Astrocyte of the spinal cord (primary cell): ENCODE measurements at places on chromosomes 11 and 22.

DNA sequence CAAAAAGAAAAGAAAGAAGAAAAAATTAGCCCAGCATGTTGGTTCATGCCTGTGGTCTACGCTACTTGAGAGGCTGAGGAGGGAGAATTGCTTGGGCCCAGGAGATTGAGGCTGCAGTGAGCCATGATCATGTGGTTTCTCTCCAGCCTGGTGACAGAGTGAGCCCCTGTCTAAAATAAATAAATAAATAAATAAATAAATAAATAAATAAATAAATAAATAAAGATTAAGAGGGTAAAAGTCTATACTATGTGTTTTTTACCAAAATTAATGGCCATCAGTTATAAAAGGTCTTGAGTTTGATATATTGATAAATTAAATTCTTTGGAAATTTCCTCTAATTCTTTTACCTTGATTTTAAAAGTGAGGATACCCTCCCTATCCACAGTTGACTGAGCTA lies 25.2 kb upstream of the DEPDC7 start:
- no peak for DNase-seq

- DNase-seq, result no peak
Measured at GRCh38 chr22:47093720-47094119, 331.3 kb downstream of the TBC1D22A start.

DNA sequence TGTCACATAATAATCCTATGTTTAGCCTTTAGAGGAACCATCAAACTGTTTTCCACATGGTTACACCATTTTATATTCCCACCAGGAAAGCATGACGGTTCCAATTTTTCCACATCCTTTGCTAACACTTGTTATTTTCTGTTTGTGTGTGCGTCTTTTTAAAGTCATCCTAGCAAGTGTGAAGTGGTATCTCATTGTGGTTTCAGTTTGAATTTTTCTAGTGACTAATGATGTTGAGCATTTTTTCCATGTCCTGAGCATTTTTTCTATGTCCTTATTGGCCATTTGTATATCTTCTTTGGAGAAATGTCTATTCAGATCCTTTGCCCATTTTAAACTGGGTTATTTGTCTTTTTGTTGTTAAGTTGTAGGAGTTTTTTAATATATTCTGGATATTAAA lies 53.7 kb upstream of the DEPDC7 start:
- DNase-seq, result peak; percentile 14

GRCh38 chr22:34129691-34130486 lies 209.6 kb upstream of the LARGE1 start:
- no peak for DNase-seq

DNA sequence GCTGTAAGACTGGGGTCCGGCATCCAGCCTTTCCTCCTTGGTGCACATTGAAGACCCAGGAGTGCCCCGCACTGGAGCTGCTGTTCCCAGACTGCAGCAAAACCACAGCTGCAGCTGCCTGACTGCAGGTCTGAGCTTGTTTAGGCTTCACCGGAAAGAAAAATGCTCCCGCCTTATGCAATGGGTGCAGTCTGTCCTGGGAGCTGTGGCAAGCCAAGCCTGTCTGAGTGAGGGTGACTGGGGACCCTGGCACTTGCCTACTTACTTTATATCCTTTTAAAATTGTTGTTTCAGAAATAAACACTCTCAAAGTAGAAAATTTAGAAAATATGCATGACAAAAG lies 23.3 kb upstream of the CD44 start:
- DNase-seq, result no peak

DNA sequence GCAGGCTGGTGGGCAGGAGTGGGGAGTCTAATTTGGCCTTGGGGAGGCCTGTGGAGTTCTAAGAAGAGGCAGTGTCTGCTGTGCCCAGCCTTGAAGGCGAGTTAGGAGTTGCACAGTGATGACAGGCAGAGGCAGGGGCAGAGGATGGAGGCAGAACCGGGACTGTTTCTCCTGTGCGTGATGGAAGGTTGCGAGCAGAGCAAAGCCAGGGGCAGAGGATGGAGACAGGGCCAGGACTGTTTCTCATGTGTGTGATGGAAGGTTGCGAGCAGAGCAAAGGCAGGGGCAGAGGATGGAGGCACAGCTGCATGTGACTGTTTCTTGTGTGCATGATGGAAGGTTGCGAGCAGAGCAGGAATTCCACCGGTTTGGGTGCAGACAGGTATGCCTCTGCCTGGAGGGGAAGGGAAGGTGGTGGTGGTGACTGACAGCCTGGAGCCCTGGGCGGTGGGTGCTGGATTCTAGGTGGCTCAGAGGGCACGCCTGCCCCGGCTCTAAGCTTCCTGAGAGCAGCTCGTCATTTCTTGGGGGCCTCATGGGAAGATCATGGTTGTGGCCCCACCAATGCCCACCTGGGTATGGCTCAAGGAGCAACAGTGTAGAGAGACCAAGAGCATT lies 8.7 kb downstream of the B4GALNT4 start:
- no peak for DNase-seq

- no peak for DNase-seq
Measured at GRCh38 chr22:39943953-39944872, 16.0 kb upstream of the TMA7B start.

DNA sequence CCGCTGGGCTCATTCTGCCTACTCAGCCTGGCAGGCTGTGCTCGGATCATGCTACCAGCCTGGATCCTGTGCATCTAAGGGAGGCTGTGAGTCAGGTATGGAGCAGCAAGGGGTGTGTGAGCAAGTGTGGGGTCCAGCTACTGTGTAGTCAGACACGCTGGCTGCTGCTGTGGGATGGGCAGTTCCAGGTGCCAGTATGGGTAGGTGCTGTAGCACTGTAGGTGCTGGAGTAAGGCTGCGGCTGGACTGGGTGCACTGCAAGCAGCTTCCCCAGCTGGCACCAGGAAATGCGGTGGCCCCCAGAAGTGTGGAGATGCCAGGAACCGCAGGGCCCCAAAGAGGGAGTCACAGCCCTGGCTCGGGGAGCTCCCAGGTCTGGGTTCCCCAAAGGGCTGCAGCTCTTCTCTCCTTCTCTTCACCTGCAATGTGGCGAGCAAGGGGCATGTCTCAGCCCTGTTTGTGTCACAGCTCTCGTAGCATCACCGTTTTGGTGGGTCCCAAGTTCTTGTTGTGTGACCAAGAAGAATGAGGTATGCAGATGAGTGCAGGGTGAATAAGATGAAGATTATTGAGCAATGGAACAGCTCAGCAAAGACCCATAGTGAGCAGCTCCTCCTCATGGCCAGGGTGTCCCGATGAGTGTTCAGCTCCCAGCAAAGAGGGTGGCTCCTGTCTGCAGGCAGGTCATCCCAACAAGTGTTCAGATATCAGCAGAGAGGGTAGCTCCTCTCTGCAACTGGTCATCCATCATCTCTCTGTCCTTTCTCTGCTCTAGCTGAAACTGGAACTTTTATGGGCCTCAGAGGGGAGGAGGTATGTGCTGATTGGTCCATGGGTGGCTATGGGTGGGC lies 462.9 kb downstream of the TBC1D22A start:
- DNase-seq, result no peak
